ENCODE measurements at places on chromosomes 3 and 15. TPM values are rescaled to one million over a fixed set of nuclear protein-coding genes. Genes with fewer than 3 reads are reported as not detected.

DNA sequence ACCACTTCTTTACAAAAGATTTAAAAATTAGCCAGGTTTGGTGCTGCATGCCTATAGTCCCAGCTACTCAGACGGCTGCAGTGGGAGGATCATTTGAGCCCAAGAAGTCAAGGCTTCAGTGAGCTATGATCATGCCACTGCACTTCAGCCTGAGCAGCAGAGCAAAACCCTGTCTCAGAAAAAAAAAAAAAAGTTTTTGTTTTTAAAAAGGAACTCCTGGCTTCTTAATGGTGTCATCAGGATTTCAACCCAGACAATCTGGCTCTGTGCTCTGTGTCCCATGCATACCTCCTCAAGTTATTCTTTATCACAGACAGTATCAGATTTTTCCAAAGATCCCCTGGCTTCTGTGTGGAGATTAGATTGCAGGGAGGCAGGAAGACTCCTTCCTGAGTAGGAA is 64.2 kb upstream of the IL12A start:
- H3K27me3 ChIP-seq: no peaks in the 10 kb centered on the region
- no peak overlapping the region for H3K4me3 ChIP-seq
- H3K36me3 ChIP-seq: no peaks in the 10 kb centered on the region

- DNase-seq: no peak
- H3K4me3 ChIP-seq: no peak overlapping the region
- H3K27ac ChIP-seq: no peak overlapping the region
- peaks cover 4% of the 10 kb centered on the region for H3K4me1 ChIP-seq
These were observed 154.1 kb upstream of the CRBN start for GRCh38 chr3:3333571-3333970.

GRCh38 chr3:140467796-140468315 is 210.0 kb upstream of the TRIM42 start:
- H3K27me3 ChIP-seq: no peaks in the 10 kb centered on the region
- DNase-seq: no peak
- peaks cover 16% of the 10 kb centered on the region for H3K4me1 ChIP-seq
- no peak overlapping the region for H3K27ac ChIP-seq
- H3K36me3 ChIP-seq: no peaks in the 10 kb centered on the region

GRCh38 chr3:120765830-120766493 is 23.4 kb downstream of the GTF2E1 start:
- H3K4me1 ChIP-seq: peaks cover 14% of the 10 kb centered on the region
- H3K27ac ChIP-seq: no peak overlapping the region
- peaks cover 2% of the 10 kb centered on the region for H3K36me3 ChIP-seq
- no peak overlapping the region for H3K4me3 ChIP-seq
- no peaks in the 10 kb centered on the region for H3K27me3 ChIP-seq

DNA sequence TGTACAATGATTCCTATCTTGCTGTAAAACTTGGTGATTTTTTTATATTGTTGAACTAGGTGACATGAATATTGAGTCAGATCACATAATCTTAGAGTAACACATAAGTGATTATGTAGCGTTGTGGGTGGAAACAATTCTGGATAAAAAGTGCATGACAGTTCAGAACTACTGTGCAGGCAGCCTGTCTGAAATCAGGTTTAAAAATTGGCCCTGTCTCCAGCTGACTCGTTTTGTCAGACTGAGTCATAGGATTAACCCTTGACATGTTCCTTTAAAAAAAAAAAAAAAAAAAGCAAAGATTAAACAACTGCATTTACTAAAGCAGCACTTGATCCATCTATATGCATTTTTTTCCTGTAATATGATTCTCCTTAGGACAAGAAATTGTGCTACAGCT is 160.0 kb upstream of the CGNL1 start:
- no peak overlapping the region for H3K27ac ChIP-seq
- DNase-seq: no peak
- peaks cover 71% of the 10 kb centered on the region for H3K4me1 ChIP-seq
- no peaks in the 10 kb centered on the region for H3K27me3 ChIP-seq

- peaks cover 6% of the 10 kb centered on the region for H3K36me3 ChIP-seq
- H3K27me3 ChIP-seq: no peaks in the 10 kb centered on the region
- DNase-seq: no peak
- H3K4me1 ChIP-seq: peaks cover 34% of the 10 kb centered on the region
These were observed 109.6 kb downstream of the FHIT start for GRCh38 chr3:61141697-61142096.

The GHRL gene
- 0.35 TPM for total RNA-seq
